Sciatic nerve (tissue), 2 donors: ENCODE measurements at places on chromosomes 4 and X.

DNA sequence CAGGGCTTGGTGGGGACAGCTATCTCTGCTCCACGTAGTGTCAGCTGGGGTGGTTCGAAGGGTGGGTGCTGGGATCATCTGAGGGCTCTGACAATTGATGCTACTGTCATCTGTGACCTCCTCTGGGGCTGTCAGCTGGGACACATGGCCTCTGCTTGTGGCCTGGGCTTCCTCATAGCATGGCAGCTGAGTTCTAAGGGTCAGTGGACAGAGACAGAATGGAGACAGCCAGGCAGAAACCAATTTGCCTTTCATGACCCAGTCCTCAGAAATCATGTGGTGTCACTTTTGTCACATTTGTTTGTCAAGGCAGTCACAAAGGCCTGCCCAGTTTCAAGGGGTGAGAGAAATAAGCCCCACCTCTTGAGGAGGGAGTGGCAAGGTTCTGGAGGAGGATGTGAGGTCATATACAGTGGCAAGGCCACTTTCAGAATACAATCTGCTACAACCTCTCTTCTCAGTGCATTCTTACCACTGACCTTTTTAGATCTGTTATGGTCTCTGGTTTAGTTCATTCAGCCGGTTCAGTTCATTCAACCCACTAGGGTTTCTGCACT lies 103.6 kb upstream of the BCOR start:
- no peak for DNase-seq

DNA sequence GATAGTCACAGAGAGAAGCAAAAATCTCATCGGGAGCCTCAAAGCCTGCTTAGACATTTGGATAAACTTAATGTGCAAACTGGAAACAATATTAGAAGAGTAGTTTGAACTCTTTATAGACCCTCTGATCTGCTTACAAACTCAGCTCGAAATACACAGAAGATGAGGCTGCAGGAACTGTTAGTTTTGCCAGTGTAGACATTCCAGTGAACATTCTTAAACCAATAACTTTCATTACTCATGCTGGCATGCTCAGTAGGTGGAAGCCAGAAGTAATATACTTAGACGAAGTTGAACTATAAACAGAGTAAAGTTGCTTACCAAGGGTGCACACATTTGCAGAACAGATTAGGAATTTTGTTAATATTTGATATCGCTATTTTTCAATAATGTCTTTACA lies 303.5 kb downstream of the ANKRD50 start:
- DNase-seq: no peak

DNA sequence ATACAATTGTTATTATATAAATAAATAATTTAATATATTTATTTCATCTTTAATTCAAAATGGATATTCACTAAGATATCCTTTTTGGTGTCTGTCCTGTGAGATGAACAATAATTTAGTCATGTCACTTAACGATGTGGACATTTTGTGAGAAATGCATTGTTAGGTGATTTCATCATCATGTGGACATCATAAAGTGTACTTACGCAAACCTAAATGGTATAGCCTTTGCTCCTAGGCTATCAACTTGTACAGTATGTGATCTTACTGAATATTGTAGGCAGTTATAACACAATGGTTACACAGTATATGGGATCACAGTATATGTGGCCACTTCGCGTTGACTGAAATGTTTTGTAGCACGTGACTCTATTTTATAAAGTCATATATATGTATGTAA lies 20.2 kb upstream of the CHRNA9 start:
- no peak for DNase-seq

- no peak for DNase-seq
These were observed 16.2 kb downstream of the NOP14 start for GRCh38 chr4:2946812-2947600.

- DNase-seq: no peak
These were observed 157.1 kb upstream of the PGRMC2 start for GRCh38 chr4:128444544-128445302.

DNA sequence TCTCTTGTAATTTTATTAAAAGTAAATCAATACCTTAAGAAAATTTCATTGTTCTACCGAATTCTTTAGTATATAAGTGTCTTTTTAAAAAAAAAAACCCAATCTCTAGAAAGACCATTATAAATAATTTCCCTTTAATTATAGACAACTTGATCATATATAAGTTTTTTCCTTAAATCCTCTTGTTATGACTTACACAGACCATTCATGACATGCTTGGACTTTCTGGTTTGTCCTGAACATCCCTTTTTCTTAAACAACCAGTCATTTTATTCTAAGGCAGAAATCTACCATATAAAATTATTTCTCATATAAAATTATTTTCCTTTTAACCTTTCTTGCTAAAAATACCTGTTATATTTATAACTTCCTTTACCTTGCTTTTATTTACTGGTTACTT lies 15.4 kb upstream of the FHDC1 start:
- DNase-seq: no peak

DNA sequence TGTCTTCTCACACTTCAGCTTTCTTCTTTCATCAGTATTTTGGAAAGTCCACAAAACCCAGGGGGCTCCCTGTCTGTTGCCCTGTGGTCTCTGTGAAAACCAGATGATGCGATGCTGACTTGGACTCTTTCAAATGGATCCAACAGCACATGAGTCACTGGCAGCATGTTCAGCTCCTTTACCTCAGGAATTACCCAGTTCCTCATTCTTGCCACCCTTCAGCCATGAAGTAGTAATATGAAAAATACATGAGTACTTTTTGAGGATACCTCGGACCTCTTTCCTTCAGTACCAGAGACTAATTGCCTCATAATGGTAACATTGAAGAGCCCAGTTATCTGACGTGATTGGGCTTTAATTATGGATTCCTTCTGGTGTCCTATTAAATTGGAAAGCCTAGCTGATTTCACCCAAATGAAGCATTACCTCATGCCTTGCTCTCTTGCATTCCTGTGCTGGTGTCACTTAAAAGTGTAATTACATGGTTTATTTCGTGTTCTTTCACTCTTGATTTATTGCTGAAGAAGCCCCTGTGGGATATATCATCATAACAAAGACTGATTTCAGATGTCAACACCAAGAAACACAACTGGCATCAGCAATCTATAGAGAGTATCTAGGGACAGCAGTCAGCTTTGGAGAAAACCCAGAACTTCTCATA lies 63.4 kb downstream of the NFKB1 start:
- DNase-seq: no peak

DNA sequence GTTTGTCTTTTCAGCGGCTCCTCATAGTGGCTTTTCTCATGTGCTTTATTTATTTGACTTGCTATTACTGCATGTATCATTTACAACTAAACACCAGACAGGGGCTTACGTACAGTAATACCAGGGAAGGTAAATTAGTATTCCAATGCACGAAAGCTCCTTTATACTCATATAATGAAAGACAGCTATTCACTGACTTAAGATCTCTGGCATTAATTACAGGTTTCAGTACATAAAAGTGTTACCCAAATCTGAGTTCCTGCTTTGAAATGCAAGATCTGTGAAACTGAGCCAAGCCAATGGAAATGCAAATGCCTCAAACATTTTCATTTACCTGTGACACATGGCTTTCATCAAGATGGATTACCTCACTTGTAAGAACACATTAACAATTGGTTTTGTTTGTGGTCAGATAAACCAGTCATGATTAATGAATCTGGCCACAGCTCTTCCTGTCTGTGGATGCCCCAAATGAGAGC lies 107.2 kb downstream of the ANAPC4 start:
- DNase-seq: no peak

DNA sequence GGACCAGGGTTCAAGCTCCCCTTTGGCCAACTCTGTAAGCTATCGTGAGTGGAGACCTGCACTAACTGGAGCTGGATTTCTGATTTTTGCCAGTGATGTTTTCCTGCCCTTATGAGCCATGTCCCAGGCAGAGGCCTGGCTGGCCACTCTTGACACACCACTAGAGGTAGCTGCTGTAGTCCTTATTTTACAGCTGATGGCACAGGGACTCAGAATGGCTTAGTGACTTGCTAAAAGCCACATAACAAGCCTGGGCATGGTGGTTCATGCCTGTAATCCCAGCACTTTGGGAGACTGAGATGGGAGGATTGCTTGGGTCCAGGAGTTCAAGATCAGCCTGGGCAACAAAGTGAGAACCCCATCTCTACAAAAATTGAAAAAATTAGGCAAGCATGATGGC lies 33.4 kb downstream of the CYTL1 start:
- no peak for DNase-seq

GRCh38 chr4:168319486-168320019 lies 1.0 kb upstream of the DDX60 start:
- no peak for DNase-seq

DNA sequence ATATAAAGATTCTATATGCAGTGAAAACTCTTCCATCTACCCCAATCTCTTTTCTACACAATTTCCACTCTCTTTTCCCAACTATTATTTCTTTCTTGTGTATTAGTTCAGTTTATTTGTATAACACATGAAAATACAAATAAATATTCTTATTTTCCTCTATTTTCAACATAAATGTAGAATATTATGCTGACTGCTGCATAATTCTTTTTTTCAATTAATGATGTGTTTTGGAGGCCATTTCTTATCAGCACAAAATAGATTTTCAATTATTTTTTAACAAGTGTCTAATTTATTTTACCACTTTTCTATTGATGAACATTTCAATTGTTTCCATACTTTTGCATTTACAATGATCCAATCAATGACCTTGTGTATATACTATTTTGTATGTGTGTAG lies 557.7 kb upstream of the NR3C2 start:
- no peak for DNase-seq
